Left kidney (tissue), 8 donors: ENCODE measurements at places on chromosomes 6 and 20. TPM values are rescaled to one million over a fixed set of nuclear protein-coding genes. Genes with fewer than 3 reads are reported as not detected.

OR2B6 gene
- not detected for polyA plus RNA-seq

KHDC1L gene
- polyA plus RNA-seq, result 0.62 TPM

CD93 gene
- 37.9 TPM for polyA plus RNA-seq

RFX6 gene
- polyA plus RNA-seq, result not detected

BFSP1 gene
- 3.6 TPM for polyA plus RNA-seq

DEFB124 gene
- 0.48 TPM for polyA plus RNA-seq

ZSCAN23 gene
- polyA plus RNA-seq, result 16.5 TPM

ENTPD6 gene
- polyA plus RNA-seq, result 46.7 TPM

GRCh38 chr20:4833074-4833728 lies 111.5 kb downstream of the PRND start:
- no peak for DNase-seq

DNA sequence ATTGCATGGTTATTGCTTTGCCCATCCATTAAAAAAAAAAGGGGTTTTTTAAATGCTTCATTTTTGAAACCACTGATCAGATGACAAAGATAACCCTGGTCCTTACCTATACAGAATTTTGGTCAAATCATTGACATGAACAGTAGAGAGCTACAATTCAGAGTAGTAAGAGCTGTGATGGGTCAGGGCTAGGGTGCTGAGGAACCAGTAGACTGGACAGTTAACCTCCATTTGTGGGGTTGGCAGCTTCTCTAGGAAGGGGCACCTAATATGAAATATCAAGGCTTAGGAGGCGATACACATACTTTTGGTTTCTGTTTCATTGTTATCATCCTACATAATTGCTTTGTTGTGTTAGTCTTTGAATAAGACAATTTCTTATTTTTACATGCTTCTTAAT lies 55.1 kb downstream of the ORC3 start:
- no peak for DNase-seq

DNA sequence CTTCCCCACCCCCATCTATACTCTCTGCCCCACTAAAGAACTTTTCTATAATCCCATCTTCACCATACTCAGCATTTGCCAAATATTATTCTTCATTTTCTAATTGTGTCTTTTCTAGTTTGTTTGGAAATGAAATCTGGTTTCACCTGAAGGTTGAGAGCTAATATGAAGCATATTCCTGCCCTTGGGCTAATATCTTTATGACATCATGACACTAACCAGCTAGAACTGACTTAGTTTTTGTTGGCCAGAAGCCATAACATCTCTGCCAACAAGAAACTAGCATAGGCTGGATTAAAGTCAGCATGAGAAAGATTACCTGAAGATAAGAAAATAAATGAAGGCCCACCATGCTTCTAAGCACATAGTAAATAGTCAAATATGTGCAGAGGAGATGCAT lies 16.7 kb downstream of the UNC5CL start:
- no peak for DNase-seq

- DNase-seq, result no peak
Observed at GRCh38 chr6:28802417-28803336, 121.1 kb downstream of the TRIM27 start.

GRCh38 chr6:125107896-125108295 lies 45.7 kb upstream of the TPD52L1 start:
- no peak for DNase-seq

GRCh38 chr6:6270948-6271535 lies 49.4 kb downstream of the F13A1 start:
- DNase-seq, result no peak

DNA sequence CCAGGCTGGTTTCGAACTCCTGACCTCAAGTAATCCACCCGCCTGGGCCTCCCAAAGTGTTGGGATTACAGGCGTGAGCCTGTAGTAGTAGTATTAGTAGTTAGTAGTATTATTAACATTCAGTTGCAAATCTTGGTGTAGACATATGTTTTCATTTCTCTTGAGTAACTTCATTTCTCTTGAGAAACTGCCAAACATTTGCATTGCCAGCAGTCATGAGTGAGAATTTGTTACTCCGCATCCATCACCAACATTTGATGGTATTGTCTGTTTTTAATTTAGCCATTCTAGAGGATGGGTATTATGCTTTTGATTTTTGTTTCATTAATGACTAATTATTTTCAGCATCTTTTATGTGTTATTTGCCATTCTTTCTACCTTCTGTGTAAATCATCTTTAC lies 1.5 kb upstream of the ERVFRD-1 start:
- DNase-seq, result no peak

DNA sequence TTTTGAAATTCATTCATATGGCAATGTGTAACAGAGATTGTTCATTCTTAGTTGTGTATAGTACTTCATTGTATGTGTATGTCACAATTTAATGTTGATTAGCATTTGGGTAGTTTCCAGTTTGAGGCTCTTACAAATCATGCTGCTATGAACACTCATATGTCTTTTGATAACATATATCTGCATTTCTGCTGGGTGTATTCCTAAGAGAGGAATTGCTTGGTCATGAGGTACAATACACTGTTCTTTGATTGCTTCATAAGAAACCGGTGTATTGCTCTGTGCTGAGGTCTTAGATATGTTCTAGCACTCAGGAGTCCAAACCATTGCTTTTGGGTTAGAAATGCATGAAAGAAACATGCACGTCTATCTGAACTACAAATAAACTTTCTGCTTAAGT lies 492.9 kb upstream of the JAG1 start:
- DNase-seq, result no peak

DNA sequence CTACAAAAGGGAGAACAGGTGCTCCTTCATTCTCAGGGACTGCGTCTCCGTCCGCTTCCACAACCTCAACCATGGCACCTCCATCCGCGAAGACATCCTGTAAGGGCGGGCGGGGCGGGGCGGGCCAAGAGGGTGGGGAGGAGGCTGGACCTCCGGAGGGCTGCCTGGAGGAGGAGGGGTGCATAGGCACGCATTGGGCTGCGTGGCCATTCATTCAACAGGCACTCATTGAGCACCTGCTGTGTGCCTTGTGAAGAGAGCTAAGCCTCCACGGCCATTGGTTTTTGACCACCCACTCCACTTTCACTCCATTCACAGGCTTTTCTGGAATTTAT lies 435 bp downstream of the ZSWIM3 start:
- no peak for DNase-seq

GRCh38 chr6:5486214-5486613 lies 224.9 kb downstream of the FARS2 start:
- no peak for DNase-seq

DNA sequence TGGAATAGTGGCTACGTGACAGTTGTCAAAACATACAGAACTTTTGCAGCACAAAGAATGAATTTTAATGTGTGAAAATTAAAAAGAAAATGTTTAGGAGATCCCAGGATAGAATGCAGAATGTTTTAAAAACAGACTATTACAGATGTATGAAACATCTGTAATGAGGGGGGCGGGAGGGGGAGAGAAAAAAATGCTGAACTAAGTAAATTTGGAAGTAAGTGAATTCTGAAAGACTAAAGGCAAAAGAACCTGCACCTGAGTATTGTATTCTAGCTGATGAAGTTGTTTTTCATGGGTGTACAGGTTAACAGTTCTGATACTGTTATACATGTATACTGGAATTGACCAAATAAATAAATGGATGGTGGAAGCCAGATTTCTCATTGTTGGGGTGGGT lies 178.8 kb downstream of the ZFAND3 start:
- no peak for DNase-seq

DNA sequence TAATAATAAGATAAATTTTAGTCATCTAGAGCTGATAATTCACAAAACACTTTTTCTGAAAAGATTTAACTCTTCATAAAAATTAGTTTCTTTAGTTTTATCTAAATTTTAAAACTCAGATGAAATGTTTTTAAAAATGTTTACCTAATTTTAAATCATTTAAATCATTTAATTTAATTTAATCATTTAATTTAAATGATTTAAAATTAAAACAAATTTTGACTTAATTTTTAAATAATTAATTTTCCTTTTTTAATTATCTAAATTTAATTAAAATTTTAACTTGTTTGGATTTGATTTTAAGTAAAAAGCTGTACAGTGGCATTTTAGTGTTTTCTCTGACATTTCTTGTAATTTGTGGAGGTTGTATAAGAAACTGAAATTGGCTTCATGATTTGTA lies 131.7 kb upstream of the RNF217 start:
- DNase-seq, result no peak

- no peak for DNase-seq
Observed at GRCh38 chr20:58625585-58625984, 25.5 kb upstream of the STX16 start.

DNA sequence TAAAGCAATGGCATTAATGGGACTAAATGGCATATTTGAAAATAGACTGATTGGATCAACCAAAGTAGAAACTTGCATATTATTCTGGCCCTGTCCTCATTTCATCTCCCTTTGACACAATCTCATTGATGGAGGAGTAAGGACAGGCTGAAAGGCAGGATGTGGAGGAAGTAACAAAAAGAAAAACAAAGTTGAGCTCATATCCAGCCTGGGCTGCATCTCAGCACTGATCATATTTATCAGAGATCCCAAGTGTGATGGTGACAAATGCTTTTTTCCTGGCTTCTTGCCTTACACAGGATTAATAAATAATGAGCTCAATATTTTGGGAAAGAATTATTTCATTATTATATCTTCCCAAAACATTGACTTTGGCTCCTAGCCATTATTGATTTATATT lies 622.7 kb downstream of the CD109 start:
- DNase-seq, result no peak

- DNase-seq, result no peak
Observed at GRCh38 chr6:75532521-75532920, 38.9 kb upstream of the FILIP1 start.

DNA sequence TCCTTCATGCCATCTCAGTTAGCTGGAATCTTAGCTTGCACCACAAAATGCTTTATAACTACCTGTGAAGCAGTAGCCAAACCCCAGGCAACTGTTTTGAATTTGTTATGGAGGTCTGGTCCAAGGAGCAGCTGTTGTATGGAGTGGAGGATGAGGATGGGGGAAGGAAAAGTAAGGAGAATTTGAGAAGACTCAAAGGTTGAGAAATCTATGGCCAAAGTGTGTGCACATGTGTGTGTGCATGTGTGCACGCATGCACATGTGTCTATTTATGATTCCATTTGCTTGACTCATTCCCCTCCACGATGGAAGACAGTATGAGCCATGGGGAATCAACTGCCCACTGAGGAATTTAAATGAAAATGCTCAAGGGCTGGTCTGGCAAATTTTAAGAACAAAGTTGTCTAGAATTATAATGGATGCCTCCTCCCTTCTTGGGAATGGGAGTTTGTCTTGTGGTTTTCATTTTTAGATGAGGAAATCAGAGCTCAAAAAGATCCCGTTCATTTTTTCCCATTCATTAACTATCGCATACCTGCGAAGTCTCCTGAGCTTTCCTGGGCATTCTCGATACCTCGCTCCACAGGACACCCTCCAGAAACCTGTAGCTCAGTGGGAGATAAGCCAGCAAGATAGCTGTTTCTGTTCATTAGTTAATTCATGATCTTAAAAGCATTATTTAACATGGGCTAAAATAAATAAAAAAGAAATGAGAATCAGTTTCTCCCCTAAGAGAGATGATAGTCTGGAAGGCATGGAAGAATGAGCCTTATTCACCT lies 152.3 kb upstream of the NEDD9 start:
- no peak for DNase-seq

GRCh38 chr20:23754731-23755130 lies 4.0 kb upstream of the CST1 start:
- no peak for DNase-seq

- DNase-seq, result no peak
Observed at GRCh38 chr6:167299641-167300308, 8.7 kb downstream of the UNC93A start.

- no peak for DNase-seq
Observed at GRCh38 chr20:23084845-23085365, 1.2 kb downstream of the CD93 start.

DNA sequence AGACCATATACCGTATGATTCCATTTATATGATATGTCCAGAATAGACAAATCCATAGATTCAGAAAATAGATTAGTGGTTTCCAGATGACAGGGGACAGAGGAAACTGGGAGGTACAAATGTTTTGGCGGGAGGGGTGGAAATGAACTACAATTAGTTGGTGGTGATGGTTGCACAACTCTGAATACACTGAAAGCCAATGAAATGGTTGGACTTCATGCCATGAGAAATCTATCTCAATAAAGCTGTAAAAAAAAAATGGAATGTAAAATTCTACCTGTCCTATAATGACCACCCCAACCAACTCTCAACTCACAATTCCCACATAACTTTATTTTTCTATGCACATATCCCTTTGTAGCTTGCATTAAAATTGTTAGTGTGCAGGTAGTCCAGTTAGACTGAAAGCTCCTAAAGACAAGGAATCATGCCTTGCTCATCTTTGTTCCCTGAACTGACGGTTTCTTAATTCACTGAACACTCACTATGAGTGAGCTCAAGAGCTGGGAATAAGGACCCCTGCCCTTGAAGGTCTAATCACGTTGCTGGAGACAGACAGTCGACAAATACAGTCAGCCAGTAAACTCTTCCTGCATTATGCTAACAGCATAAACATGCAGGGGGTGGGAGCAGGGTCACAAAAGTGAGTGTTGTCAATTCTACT lies 1.4 kb downstream of the DCDC2 start:
- no peak for DNase-seq

- no peak for DNase-seq
Observed at GRCh38 chr6:41286544-41287346, at the start of gene TREM1. TSS of gene TREM1 (minus strand) at chr6:41286682. CDS start at chr6:41286655, 27 bp downstream.

- DNase-seq, result no peak
Observed at GRCh38 chr20:51500311-51500710, 42.2 kb downstream of the NFATC2 start.

DNA sequence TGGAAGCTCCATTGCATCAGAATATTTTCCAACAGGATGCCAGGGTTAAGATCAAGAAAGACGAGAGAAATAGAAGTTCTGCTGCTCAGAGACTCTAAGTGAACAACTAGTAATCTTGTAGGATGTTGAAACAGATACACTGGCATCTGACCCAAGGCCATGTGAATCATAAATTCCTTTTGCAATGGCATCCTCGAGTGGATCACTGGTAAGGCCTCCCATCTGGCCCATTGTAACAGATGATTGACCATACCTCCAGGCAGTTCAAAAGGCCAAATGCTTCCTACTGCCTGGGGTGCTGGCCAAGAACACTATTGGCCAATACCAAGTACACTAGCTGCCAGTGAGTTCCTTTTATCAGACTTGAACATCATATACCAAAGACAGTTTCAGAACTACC lies 9.9 kb upstream of the SLC17A3 start:
- no peak for DNase-seq
